ENCODE measurements at places on chromosomes 4 and X.

GRCh38 chrX:25020905-25021449 is 5.2 kb upstream of the ARX start:
- no peak for DNase-seq

- no peak for DNase-seq
Measured at GRCh38 chr4:56799161-56799759, 22.2 kb downstream of the SPINK2 start.

GRCh38 chr4:137393044-137393443 is 139.2 kb downstream of the PCDH18 start:
- DNase-seq = no peak

DNA sequence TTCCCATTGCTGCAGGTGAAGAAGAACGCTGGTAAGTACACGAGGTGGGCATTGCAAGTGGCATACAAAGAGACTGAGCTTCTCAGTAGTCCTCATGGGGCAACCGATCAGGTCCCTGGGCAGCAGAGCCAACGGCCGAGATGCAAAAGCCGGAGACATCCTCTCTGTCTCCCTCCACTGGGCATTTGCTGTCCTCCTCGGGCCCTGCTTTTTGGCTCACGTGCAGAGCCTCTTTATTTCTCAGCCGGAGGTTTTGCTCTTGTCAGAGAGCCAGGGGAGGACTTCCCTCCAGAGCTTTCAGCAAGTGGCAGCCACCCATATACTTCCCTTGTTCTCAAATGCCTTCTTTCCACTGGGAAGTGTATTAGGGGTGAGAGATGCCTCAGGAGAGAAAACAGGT is 18.0 kb downstream of the STARD8 start:
- DNase-seq = no peak

DNA sequence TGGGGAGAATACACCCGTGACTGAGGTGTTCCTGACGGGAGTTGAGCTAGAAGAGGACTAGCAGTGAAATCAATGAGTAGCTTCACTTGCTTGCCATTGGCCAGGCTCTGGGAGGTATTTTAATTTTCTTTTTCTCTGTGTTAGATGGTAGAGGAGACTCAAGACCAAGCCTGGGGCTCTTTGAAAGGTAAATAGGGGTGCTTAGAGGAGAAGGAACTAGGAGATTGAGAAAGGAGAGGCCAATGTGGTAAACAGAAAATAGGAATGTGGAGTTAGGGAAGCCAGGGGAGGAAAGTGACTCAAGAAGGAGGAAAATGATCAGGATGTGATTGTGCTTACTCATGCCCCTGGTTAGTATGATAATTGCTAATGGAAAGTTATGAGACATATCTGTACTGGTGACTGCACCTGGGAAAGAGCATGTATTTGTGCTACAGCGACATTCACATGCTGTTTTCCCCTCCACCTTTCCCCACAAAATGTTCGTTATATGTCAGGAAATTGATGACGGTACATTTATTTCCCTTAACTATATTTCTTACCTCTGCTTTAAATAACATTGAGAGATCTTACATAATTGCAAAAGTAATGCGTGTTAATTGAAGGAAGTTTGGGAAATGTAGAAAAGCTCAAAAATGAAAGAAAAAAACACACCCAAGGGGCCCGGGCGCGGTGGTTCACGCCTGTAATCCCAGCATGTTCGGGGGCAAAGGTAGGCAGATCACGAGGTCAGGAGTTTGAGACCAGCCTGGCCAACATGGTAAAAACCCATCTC is 16.9 kb upstream of the LRBA start:
- peak; percentile 28 for DNase-seq

DNA sequence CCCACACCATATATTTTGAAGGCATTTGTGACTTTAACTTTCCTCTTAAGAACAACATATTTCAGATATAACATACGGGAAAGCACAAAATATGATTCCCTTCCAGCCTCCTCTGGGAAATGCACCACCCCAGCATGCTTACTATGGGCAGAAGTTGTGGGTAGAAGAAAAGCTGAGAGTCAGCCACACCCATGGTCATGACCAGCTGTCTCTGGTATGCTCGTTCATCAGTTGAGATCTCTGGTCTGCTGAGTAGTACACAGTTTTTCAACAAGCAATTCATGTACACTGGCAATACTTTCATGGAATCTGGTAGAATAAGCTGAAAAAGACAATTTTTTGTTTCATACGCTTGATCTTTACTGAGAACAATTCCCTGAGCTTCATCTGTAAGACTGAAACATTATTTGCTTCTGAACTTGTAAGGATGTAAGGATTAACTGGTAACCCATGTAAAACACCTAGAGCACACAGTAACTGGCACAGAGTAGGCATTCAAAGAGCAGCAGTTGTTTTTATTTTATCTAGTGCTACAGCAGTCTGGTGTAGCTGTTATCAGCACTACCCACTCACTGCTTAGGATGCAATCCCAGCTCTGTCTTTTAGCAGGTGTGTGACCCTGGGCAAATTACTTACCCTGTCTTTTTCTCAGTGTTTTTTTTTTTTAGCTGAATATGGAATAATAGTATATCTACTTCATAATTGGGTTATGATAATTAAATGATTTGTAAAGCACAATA is 47.6 kb downstream of the METTL14 start:
- DNase-seq = no peak

- DNase-seq = no peak
Measured at GRCh38 chr4:174592985-174593335, 70.7 kb upstream of the HPGD start.

DNA sequence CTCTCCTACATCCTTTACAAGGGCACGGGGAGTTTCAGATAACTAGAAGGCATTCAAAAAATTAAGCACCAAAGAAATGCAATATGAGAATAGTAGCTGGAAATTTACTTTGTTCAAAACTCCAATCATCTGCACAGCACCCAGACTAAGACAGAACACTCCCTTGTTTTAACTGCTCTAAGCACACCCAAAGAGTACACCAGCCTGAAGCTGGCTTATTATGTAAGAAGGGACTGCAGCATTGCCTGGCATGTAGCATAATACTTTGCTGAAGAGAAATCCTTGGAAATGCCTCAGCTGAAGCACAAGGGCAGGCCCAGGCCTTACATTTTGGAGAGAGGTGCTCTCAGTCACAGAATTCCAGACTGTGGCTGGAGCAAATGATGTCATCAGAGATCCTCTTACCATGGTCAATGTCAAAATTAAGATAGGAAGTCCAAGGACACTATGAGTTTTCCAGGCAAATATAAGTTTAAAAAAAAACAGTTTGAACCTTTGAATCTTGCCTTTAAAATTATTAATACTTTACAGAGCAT is 14.8 kb downstream of the ARHGEF6 start:
- no peak for DNase-seq

GRCh38 chrX:149831473-149831872 is 49.5 kb upstream of the MAGEA8 start:
- DNase-seq = no peak

DNA sequence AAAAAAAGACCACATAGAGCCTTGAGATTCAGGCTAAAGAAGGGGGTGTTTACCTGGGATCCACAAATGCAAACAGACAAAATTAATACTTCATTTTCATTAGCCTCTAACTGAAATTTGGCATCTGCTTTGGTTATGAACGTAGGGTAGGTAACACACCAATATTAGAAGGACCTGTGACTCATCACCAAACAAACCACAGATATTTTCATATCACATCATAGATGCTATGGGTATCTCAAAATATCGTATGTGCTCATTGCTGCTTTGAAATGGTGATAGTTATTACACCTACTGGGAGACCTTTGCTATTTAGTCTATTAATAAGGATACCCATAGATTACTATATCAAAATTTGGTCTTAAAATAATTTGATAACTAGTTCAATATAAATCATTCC is 180.6 kb upstream of the MAP3K15 start:
- DNase-seq = no peak

DNA sequence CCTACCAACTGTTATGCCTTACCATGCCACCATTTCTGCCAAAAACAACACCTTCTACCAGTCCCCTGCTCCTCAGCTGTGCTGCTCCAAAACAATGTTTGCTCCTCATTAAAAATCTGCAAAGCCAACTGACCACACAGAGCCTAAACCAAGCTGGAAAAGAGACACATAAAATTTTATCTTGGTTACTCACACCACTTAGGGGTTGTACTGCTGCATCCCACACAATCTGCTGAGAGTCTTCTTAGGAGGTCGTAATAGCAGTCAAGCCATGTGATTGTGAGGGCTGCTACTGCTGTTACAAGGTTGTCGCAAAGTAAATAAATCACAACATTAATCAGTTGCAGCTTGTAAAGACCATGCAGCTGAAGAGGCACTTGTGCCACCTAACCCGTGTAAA is 607.4 kb upstream of the FAM241A start:
- DNase-seq = no peak

- no peak for DNase-seq
Measured at GRCh38 chr4:83708500-83709175, 172.7 kb downstream of the GPAT3 start.

DNA sequence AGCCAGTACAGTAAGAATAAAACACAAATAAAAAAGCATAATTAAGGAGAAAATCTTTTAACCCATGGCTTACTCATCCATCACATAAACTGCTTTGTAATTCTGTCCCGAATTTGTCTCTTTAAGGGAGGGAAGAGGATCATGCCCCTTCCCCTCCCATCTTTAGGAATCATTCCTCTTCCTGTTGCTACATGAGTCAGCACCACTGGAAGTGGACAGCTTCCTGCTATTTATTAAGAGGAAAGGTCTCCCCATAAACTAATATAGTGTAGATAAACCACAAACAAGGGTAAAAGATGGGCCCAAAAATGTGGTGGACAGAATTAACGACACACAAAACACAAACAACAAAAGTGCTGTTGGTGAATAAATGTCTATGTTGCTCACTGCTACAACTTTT is 75.8 kb downstream of the PPP3CA start:
- DNase-seq = no peak
